ENCODE measurements at places on chromosomes 7 and 10.

GRCh38 chr7:47422611-47423010 lies 159.3 kb downstream of the TNS3 start:
- DNase-seq: no peak

DNA sequence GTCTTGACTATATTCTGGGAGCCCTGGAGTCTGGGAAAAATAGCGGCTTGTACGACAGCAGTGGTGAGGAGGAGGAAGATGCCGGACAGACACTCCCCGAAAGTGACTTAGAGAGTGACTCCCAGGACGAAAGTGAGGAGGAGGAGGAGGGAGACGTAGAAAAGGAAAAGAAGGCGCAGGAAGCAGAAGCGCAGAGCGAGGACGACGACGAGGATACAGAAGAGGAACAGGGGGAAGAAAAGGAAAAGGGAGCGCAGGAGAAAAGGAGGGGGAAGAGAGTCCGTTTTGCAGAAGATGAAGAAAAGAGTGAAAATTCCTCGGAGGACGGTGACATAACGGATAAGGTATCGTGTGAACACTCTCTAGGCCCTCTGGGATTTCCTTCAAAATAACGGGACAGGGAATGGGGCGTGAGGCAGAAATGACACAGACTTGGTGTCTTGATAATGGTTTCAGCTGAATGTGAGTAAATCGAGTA lies 908 bp downstream of the NOM1 start:
- no peak for DNase-seq

- no peak for DNase-seq
These were observed 46.3 kb downstream of the PDK4 start for GRCh38 chr7:95549818-95550529.

GRCh38 chr7:131047651-131048304 lies 279.9 kb upstream of the MKLN1 start:
- no peak for DNase-seq

DNA sequence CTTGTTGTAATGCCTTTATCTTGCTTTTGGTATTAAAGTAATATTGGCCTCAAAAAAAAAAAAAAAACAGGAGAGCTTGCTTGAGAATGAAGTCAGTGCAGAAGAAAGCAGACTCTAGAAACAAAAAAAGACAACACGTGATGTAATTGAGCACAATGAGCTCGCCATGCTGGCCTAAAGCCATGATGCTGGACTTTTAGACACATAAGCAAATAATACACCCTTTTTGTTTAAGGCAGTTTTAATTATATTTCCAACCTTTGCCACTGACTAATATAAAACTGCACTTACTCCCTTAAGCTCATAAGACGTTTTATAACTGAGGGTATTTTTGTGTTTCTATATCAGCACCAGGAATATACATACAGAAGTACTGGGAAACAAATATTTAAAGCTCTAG lies 798.3 kb downstream of the KCNMA1 start:
- no peak for DNase-seq

DNA sequence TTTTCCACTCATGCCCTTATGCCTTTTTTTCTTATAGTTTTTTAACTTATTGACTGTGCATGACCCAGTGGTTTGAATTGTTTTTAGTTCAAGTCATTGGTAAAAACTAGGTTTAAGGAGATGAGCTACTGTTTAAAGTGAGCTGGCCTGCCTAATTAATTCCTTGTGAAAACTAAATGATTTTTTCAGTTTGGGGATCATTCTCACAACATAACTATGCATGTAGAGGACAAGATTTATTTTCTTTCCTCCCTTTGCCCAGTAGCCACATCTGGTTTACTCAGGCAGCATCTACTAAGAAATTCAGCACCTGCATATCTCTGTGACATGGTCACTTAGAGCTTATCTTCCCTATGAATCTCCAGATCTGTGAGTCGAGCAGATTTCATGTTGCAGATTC lies 1.7 kb downstream of the ADO start:
- no peak for DNase-seq

DNA sequence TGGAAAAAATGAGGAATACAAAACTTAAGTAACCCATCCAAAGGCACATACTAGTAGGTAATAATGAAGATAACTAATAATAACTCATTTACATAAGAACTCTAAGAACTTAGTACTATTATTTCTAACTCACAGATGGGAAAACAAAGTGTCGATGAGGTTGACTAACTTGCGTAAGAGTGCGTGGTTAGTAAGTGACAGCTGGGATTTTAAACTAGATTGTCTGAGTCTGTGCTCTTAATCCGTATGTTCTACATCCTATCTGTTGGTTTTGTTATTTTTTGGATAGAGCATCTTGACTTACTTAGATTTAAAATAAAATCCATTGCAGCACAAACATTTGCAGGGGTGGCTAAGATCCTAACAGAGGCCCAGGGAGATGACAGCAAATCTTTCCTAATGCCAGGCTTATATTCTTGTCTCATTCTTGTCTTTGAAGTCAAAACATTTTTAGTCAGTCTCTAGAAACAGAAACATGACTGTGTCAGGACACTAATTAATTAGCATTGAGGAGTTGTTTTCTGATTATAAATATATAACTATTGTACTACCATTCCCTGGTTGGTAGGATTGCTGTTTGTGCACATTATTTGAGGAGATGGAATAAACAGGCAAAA lies 11.7 kb downstream of the RPA3 start:
- no peak for DNase-seq

- no peak for DNase-seq
These were observed 22.4 kb downstream of the MTURN start for GRCh38 chr7:30157204-30157603.

- no peak for DNase-seq
These were observed 1.5 kb downstream of the SCART1 start for GRCh38 chr10:133455196-133455595.

GRCh38 chr7:67777119-67777518 lies 780.5 kb downstream of the TYW1 start:
- DNase-seq: no peak

DNA sequence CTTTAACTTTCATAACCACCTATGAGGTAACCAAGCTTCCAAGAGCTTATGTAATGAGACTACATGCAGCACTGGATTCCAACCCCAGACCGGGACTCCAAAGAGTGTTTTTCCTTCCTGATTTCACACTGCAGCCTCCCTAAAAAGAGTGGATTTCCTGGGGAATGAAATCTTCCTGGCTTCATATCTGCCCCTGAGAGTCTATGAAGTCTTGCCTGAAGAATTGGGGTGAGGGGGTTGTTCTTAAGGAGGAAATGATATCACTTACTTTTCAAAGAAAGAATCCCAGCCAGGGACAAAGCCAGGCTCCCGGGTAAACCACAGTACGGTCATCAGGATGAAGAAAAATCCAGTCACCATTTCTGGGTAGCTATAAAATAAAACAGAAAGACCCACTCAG lies 29.7 kb downstream of the STMP1 start:
- DNase-seq: no peak

DNA sequence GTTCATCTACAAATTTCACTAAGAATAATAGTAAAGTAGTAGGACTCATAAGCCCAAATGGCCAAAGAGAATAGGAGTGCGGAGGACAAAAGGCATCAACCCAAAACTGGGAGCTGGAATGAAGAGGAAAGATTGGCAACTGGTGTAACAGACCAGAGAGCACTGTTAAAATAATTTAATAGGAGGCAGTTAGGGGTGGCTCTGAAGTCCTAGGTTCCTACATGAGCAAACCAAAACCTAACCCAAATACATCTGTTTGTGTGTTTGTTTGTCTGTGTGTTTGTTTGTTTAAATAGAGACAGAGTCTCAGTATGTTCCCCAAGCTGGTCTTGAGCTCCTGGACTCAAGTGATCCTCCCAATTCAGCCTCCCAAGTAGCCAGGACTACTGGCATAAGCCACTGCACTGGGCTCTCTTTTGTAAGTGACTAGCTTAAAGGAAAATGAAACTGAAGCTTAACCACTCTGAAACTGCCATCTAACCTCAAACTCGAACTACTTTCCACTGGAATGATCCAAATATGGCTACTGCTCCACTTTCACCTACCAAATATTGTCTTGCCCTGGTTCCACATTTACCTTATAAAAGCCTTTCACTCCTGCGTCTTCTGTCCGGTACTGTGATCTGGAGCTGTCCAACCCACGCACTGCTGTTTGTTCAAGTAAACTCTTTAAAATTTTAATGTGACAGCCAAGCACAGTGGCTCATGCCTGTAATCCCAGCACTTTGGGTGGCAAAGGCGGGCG lies 94.9 kb downstream of the AKR1D1 start:
- no peak for DNase-seq

DNA sequence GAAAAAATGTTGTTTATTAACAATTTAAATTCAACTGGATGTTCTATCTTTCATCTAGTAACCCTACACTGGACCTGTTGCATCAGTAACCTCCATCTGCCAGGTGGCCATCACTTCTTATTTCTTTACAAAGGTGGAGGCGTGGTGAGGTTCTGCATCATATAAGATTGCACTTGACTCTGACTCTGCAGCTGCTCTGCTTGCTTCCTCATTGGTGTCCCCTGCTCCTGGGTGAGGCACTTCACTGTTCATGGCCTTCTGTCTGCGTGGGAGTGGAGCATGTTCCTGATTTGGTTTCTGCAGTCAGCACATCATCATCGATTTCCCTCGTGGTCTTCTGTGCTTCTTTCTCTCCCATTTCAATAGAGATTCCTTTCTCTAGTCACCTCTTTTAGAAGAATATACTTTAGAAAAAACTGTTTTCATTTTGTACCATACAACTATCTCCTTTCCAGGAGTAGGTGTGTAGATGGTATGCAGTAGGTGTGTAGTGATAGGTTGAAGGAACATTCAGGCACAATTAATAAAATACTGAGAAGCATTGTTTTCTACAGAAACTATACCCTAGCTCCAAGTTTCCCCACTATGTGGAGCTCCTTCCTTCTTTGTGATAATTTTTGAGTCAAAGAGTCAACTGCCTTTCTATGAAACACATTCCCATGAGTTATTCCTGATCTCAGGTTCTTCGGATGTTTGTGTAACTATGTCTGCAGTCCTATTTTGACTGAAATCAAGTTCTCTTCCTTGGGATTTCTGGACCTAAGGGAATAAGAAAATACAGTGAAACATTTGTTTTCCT lies 231.7 kb upstream of the CNTNAP2 start:
- no peak for DNase-seq

- DNase-seq: no peak
These were observed 233.8 kb upstream of the GRB10 start for GRCh38 chr7:51016546-51016945.

- DNase-seq: no peak
These were observed 19.0 kb downstream of the PIK3AP1 start for GRCh38 chr10:96701265-96701664.

GRCh38 chr10:97784200-97784810 lies 12.5 kb upstream of the SFRP5 start:
- DNase-seq: no peak

DNA sequence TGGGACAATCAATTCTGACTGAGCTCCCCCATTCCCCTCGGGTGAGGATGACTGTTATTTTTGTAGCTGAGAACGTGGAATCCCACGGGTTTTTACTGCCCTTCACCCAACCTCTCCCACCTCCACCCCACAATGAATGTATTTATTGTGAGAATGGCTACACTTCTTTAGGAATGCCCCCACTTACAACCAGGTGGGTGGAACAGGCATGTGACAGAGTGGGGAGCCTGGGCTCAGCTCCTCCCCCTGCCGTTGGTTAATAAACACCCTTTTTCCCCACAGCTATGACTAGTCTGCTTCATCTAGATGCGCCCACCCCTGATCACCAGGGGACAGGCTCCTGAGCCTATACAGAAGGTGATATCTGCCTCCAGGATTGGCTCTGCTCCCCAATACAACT lies 2.0 kb downstream of the MRPL43 start:
- no peak for DNase-seq

DNA sequence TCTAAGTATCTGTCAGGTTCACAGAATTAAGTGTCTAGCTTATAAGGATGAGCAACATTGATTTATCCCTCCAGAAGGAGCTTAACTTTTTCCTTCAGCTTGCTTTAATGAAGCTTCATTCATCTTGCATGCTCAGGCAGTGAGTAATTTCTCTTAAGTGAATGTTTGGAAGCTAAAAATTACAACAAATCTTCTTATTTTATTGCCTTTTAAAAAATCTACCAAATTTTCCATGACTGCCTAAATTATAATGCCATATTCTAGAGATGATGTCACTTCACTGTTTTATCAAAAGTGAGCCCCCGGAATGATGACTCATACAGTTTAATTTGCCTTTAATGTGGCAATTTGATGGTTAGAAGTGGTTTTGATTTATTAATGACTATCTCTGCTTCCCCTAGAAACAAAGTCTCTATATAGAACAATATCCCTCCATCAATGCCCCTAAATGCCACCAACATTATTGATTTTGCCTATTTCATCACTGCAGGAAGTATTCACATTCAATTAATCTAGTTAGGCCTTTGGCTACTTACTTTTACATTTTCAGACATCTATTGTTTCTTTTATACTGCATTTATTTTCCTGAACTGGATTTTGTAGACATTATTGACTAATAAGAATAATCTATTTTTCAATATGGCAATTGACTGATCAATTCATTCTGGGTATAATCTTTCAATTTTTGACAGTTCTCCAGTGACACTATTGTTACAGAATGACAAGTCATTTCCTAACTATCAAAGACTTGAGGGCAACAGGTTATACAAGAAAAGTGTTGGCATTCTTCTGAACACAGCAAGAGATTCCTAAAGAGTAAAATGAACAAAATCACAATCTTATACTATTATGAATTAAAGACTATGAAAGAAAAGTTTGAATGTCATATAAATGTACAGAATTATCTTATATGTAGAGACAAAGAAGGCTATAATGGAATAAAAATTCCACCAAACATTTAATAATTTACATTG lies 139.3 kb upstream of the ODAD2 start:
- no peak for DNase-seq

GRCh38 chr7:69992938-69993337 lies 394.7 kb downstream of the AUTS2 start:
- DNase-seq: no peak

DNA sequence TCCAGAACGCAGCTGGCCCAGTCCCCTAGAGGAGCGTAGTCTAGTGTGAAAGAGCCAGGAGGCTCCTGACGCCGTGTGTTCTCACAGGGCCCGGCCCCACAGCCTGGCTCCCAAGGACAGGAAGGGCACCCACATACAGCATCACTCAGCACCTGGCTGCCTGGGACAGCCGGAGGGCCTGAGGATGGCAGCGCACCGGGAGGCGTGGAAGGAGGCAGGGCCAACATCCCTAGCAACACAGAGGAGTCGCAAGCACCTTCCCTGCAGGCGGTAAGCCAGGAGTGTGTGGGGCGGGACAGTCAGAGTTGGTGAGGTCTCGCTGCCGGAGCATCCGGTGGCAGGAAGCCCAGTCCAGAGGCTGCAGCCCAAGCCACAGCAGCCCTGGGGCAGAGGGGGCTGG lies 125.8 kb downstream of the MAD1L1 start:
- no peak for DNase-seq

- no peak for DNase-seq
These were observed 35.8 kb upstream of the EZH2 start for GRCh38 chr7:148919859-148920258.
